ENCODE measurements at places on chromosomes 2 and 18. TPM values are rescaled to one million over a fixed set of nuclear protein-coding genes. Genes with fewer than 3 reads are reported as not detected.

The CCDC178 gene
- total RNA-seq = not detected

The ERMN gene
- not detected for total RNA-seq

The XDH gene
- not detected for total RNA-seq

The LRRTM4 gene
- total RNA-seq = 0.27 TPM

The SERPINB10 gene
- total RNA-seq = not detected

The FAM237A gene
- total RNA-seq = not detected

The SLC38A11 gene
- total RNA-seq = 0.49 TPM

The METTL4 gene
- 9.5 TPM for total RNA-seq

The GALR1 gene
- 0.12 TPM for total RNA-seq

The PLGLB2 gene
- total RNA-seq = 0.74 TPM

The CDK15 gene
- 1.0 TPM for total RNA-seq

The SCN2A gene
- total RNA-seq = 0.12 TPM

The VAMP5 gene
- 51.4 TPM for total RNA-seq

The UCN gene
- 1.7 TPM for total RNA-seq

The ABHD1 gene
- total RNA-seq = not detected

The TRIM43 gene
- total RNA-seq = not detected

The TRAPPC12 gene
- 90.7 TPM for total RNA-seq

The CYBRD1 gene
- total RNA-seq = 168 TPM

The LRP2 gene
- total RNA-seq = not detected

The SLC14A1 gene
- total RNA-seq = 0.62 TPM

The HOXD11 gene
- total RNA-seq = not detected

The TNS1 gene
- total RNA-seq = 2,193 TPM

The BOD1L2 gene
- total RNA-seq = not detected

The TXNDC2 gene
- 0.96 TPM for total RNA-seq

The SIGLEC15 gene
- total RNA-seq = 0.52 TPM

The EPB41L3 gene
- total RNA-seq = 66.6 TPM

The IL18R1 gene
- 2.1 TPM for total RNA-seq

The FHOD3 gene
- 25.4 TPM for total RNA-seq

The SERPINB13 gene
- total RNA-seq = 7.0 TPM

The ANXA4 gene
- total RNA-seq = 66.8 TPM

The ZNF638 gene
- 223 TPM for total RNA-seq

The EVX2 gene
- 0.08 TPM for total RNA-seq

The CPSF3 gene
- total RNA-seq = 18.0 TPM

The CERKL gene
- not detected for total RNA-seq

The ATOH8 gene
- 79.5 TPM for total RNA-seq

The CFAP65 gene
- not detected for total RNA-seq

The IL37 gene
- total RNA-seq = not detected

The RAD51AP2 gene
- not detected for total RNA-seq

The SCYGR5 gene
- not detected for total RNA-seq

The INO80B gene
- total RNA-seq = 18.0 TPM

The LRATD1 gene
- total RNA-seq = 1.9 TPM

The SERPINB2 gene
- total RNA-seq = 14.5 TPM

The PAX3 gene
- not detected for total RNA-seq

The LOXL3 gene
- 13.2 TPM for total RNA-seq

The CTAGE1 gene
- not detected for total RNA-seq

The LIPT1 gene
- total RNA-seq = 11.9 TPM

The SEMA4C gene
- total RNA-seq = 61.1 TPM

The DSC3 gene
- total RNA-seq = 0.62 TPM

The SLC4A5 gene
- 1.8 TPM for total RNA-seq

The KIF3C gene
- total RNA-seq = 5.9 TPM

The ALLC gene
- total RNA-seq = not detected

The CFAP221 gene
- 8.6 TPM for total RNA-seq

The MYCN gene
- total RNA-seq = not detected

The BMP10 gene
- not detected for total RNA-seq

The GTF2A1L gene
- 14.1 TPM for total RNA-seq

Data from gastroesophageal sphincter (tissue), 4 donors.